ENCODE measurements at places on chromosomes 12 and 14.
A peak's percentile ranks its signal among the peaks of the same experiment; 100 is the strongest.

DNA sequence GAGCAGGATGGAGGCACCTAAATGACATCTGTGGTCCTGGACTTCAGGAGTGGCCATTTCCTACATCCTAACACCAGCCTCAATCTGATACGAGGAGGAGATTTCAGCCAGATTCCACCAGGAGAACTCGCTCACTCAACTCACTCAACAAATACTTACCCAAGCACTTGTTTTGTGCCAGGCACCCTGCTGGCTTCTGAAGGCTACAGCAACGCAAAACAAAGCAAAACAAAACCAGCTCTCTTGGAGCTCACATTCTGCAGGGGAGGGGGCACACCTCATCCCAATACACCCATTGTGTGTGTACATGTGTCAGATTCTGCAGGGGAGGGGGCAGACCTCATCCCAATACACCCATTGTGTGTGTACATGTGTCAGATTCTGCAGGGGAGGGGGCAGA, 144.8 kb downstream of the PIWIL1 start:
- H3K27ac ChIP-seq, result no peak overlapping the region
- H3K4me1 ChIP-seq, result no peaks in the 10 kb centered on the region
- no peaks in the 10 kb centered on the region for H3K36me3 ChIP-seq

GRCh38 chr14:97177635-97178034, 380.5 kb downstream of the VRK1 start:
- H3K27ac ChIP-seq, result no peak overlapping the region
- H3K27me3 ChIP-seq, result no peaks in the 10 kb centered on the region
- no peaks in the 10 kb centered on the region for H3K36me3 ChIP-seq
- no peaks in the 10 kb centered on the region for H3K4me1 ChIP-seq
- DNase-seq, result no peak

GRCh38 chr12:111686574-111687105, 787 bp downstream of the ACAD10 start:
- DNase-seq, result no peak
- H3K36me3 ChIP-seq, result no peaks in the 10 kb centered on the region
- H3K27me3 ChIP-seq, result no peaks in the 10 kb centered on the region
- peak overlapping the region; percentile 98 for H3K4me3 ChIP-seq
- peaks cover 10% of the 10 kb centered on the region for H3K4me1 ChIP-seq

DNA sequence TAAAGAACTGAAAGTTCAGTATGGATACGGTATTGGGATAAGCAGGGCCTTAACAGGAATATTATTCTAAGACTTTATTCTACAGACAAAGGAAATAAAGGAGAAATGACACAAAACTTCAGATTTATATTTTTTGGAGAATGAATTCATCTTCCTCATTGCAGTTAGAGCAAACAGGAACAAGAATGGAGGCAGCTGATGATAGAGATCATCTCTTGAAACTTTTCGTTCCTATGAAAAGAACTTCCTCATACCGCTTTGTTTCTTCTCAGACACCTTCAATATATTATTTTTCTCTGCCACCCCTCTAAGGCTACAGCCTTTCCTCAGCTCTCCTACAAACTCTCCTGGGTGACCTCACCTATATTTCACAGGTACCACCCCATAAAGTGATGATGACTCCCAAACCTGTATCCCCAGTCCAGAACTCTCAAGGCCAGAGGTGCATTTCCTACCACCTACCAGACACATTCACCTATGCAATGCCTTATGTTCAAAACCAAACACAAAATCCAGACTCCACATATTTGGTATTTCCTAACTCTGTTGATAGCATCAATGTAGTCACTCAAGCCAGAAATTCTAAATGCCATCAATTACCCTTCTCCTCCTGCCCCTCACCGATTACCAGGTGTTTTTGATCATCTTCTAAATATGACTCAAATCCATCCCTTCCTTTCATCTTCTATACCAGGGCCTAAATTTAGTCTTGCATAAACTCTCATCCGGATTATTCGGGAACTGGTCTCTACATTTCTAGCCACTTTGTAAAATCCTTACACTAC, 7.4 kb downstream of the MAP4K5 start:
- H3K4me1 ChIP-seq, result peaks cover 22% of the 10 kb centered on the region
- no peaks in the 10 kb centered on the region for H3K36me3 ChIP-seq
- no peak for DNase-seq
- no peak overlapping the region for H3K4me3 ChIP-seq

GRCh38 chr12:43237238-43237879, 314.6 kb downstream of the ADAMTS20 start:
- H3K27ac ChIP-seq, result no peak overlapping the region
- no peaks in the 10 kb centered on the region for H3K36me3 ChIP-seq
- no peak overlapping the region for H3K4me3 ChIP-seq
- H3K4me1 ChIP-seq, result no peaks in the 10 kb centered on the region
- H3K27me3 ChIP-seq, result no peaks in the 10 kb centered on the region

DNA sequence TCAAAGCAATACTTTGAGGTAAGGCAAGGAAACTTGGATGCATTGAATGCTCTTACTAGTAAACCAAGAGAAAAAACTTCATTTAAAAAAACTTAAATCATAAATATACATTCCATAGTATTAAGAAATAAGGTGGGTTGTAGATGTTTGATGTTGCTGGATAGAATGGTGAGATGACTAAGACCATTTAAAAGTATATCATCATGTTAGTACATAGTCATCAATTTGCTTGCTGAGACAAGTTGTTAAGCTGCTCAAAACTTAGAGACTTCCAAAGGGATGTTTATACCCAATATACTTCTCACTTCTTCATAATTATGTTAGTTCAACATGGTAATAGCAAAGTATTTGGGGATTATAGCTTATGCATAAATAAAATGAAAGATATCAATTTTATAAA, 675.5 kb upstream of the MGAT4C start:
- no peaks in the 10 kb centered on the region for H3K36me3 ChIP-seq
- no peaks in the 10 kb centered on the region for H3K4me1 ChIP-seq
- H3K27me3 ChIP-seq, result no peaks in the 10 kb centered on the region
- H3K27ac ChIP-seq, result no peak overlapping the region
- no peak overlapping the region for H3K4me3 ChIP-seq

DNA sequence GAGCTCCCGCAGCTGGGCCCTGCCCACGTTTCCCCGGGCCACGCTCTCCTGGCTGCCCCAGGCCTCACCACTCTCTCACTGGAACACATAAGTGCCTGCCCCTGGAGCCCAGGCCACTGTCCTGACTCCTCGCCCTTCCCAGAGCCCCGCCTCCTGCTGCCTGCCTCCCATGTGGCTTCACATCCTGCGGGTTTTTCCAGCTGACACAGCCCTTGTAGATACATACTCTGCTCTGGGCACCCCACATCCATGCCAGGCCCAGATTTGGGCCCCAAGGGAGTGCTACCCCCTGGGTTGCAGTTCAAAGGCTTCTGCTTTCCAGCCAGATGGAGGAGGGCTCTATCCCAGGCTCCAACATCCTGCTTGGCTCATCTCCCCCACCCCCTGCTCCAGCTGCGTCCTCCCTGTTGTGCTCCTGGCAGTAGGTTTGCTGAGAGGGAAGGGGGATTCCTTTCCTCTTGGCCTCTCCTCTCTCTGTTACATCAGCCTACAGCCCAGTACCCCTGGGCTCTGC, 60.1 kb downstream of the TSPAN9 start:
- no peak overlapping the region for H3K27ac ChIP-seq
- peak; percentile 26 for DNase-seq

GRCh38 chr12:100141998-100142850, 450 bp downstream of the BLTP3B start:
- H3K27me3 ChIP-seq, result no peaks in the 10 kb centered on the region
- H3K27ac ChIP-seq, result peak overlapping the region; percentile 98
- H3K4me1 ChIP-seq, result no peaks in the 10 kb centered on the region
- no peak for DNase-seq

DNA sequence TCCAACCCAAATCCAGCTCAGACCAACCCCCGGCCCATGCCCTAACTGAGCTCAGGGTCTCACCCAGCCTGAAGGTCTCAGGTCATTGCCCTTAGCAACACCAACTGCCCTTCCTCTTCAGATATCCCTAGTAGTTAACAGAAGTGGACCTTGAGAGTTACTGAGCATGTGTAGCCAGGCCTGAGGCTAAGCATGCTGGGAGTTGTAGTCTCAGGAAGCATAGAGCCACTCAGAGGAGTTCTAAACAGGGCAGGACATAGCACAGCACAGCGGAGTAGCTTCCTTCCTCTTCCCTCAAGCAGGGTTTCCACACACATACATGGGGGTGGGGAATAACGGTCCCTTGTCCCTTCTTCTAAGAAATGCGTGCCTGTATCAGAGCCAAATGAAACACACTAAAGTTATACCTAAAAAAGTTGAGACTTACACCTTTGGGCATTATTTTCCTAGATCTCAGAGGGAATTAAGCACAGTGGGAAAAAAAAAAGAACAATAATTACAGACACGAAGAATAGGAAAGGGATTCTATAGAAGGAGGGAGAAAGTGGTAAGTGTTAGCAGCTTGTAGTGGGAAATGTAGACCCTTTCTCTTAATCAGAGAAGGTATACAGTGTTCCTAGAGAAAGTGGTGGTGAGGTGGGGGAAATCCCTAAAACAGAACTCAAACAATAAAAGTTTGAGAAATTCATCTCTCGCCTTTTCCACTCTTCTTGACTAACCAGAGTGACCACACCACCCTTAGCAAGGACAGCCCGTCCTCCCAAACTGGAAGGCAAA, 4.4 kb downstream of the KMT2D start:
- DNase-seq, result peak; percentile 68
- H3K27me3 ChIP-seq, result no peaks in the 10 kb centered on the region
- H3K27ac ChIP-seq, result no peak overlapping the region
- H3K4me3 ChIP-seq, result no peak overlapping the region

GRCh38 chr14:36996133-36996856, 176.1 kb downstream of the SLC25A21 start:
- H3K27me3 ChIP-seq, result no peaks in the 10 kb centered on the region
- H3K4me3 ChIP-seq, result no peak overlapping the region
- DNase-seq, result peak; percentile 81
- no peak overlapping the region for H3K27ac ChIP-seq
- H3K36me3 ChIP-seq, result no peaks in the 10 kb centered on the region

DNA sequence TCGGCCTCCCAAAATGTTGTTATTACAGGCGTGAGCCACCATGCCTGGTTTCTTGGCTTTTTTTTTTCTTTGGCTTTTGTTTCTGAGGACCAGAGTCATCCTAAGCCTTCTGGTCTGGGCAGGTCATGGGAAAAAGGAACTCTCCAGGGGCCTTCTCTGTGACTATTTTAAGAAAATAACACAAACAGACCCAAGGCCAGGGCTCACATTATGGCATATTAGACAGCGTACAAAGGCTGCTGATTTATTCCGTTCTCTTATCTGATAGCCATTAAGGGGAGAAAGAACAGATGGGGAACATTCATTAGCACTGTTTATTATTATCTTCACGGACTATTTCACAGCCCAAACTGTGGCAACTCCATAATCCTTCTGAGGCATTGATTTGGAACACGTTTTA, 28.8 kb upstream of the MANSC4 start:
- no peaks in the 10 kb centered on the region for H3K36me3 ChIP-seq
- DNase-seq, result no peak
- H3K4me1 ChIP-seq, result no peaks in the 10 kb centered on the region
- H3K27me3 ChIP-seq, result peaks cover 2% of the 10 kb centered on the region
- no peak overlapping the region for H3K4me3 ChIP-seq
- H3K27ac ChIP-seq, result no peak overlapping the region

DNA sequence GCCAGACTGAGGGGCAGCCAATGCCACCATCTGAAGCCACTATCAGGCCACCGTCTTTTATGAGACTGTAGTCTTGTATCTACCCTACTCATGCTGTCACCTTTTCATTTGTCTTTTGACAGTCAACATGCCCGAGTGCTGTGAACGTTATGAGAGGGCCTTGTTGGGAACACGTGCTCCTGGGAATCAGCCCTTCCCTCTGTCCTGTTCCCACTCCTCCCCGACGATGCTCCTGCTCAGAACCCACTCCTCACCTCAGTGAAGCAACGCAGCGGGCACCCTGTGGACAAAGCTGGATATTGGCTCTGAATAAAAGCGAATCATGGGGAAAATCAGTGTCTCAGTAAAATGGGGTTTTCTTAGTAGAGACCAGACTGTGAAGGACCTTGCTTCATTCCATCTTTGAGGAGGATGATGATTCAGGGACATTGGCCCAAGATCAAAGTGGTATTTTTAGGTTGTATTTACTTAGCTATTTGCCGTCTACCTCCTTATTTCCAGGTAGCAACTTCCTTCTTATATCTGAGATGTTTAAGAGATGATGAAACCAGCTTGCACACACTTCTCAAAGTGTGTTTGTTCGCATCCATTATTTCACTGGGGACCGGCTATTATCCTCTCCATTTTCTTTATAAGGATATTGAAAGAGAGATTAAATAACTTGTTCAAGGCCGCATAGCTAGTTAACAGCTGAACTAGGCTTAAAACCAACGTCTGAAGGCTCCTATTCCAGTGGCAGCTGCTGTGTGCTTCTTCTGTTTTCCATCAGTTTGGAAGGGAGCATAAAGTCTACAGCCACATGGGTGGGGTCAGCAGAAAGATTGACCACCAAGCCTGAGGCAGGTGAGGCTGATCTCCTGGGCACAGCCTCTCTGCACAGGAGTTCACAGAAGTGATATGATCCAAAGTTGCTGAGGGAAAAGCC, 43.9 kb upstream of the CTDSP2 start:
- H3K4me1 ChIP-seq, result peaks cover 54% of the 10 kb centered on the region
- DNase-seq, result peak; percentile 64
- peak overlapping the region; percentile 90 for H3K27ac ChIP-seq

GRCh38 chr12:99768758-99769157, 121.2 kb downstream of the GARIN6 start:
- H3K27me3 ChIP-seq, result no peaks in the 10 kb centered on the region
- no peaks in the 10 kb centered on the region for H3K36me3 ChIP-seq
- no peak for DNase-seq
- H3K4me3 ChIP-seq, result no peak overlapping the region
- no peak overlapping the region for H3K27ac ChIP-seq

DNA sequence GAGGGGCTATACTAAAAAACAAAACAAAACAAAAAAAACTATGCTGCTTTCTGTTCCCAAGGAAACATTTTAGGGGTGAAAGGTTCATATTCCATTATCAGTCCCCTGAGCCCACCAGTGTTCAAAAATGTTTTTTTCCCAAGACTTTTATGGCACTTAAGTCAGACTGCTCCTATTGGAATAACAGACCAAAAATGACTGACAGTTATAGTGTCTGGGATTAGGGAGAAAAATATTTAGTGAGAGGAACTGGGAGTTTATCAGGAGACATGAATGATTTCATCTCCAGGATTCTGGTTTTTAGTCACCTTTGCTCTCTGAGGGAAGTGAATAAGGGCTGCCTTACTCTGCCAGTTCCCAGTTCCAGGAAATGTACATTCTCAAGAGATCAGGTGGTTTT, 68.0 kb downstream of the PDE3A start:
- no peak for DNase-seq
- no peak overlapping the region for H3K4me3 ChIP-seq
- H3K27me3 ChIP-seq, result no peaks in the 10 kb centered on the region
- peaks cover 5% of the 10 kb centered on the region for H3K4me1 ChIP-seq
- no peaks in the 10 kb centered on the region for H3K36me3 ChIP-seq

DNA sequence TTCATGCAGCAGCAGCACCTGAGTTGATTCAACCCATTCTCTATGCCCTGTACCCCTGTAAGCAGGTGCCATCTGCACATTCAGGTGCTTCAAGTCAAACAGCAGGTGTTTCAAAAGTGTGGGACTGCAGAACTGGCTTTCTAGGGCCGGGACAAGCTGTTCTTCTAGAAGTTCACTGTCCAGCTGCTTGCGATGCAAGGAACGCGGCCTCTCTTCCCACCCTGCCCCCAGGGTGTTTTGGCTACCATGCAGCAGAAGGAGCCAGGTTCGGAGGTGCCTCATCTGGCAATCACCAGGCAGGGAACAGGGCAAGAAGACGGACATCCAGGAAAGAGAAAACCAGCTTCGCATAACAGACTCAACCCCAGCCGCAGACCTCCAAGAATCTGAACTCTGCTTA, 35.2 kb downstream of the TMEM132D start:
- H3K4me3 ChIP-seq, result no peak overlapping the region
- H3K27me3 ChIP-seq, result no peaks in the 10 kb centered on the region
- DNase-seq, result no peak
- H3K27ac ChIP-seq, result no peak overlapping the region

Measured in fibroblast of lung (primary cell).